ENCODE measurements at places on chromosomes 11 and 22.

DNA sequence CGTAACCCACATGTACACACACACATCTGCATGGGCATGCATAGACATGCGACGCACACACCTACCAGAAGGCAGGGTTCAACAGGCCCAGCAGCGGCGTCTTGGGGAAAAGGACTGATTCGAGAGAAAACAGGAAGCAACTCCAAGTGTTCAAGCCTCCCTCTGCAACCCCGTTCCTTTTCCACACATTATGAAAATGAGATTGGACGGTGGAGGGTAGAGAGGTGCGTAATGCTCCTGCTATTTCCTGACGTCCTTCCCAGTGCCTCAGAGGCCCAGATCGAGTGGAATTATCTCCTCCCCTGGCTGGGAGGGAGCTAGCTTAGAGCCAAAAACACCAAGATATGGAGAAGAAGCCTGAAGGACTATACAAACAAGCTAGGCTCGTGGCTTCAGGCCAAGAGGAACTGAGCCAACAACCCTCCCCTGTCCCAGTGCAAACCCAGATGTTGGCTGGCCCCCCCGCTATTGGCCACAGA is 289.2 kb downstream of the MN1 start:
- DNase-seq = peak; percentile 98

- no peak for DNase-seq
Measured at GRCh38 chr22:39381009-39381755, 18.4 kb upstream of the TAB1 start.

DNA sequence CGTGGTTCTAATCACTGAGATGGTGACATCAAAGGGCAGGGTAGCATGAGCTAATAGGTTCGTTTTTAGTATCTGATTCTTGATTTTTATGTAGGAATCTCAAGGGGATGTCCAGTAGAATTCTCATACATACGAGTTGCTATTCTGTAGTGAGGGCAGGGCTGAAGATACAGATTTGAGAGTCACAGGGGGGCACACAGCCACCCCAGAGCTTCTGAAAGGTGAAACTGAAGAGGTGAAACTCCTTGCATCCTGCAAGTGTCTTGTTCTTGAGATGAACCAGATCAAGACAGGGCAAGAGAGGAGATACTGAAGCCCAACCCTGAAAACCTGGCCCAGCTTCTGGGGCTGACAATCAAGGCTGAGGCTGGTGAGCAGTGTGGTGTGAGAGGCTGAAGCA is 35.6 kb upstream of the TMEM123 start:
- no peak for DNase-seq

- DNase-seq = no peak
Measured at GRCh38 chr22:17922925-17923903, 101.1 kb downstream of the MICAL3 start.

GRCh38 chr11:13009476-13009920 is 382 bp downstream of the RASSF10 start:
- no peak for DNase-seq

- no peak for DNase-seq
Measured at GRCh38 chr11:48088682-48089050, 108.3 kb downstream of the PTPRJ start.

DNA sequence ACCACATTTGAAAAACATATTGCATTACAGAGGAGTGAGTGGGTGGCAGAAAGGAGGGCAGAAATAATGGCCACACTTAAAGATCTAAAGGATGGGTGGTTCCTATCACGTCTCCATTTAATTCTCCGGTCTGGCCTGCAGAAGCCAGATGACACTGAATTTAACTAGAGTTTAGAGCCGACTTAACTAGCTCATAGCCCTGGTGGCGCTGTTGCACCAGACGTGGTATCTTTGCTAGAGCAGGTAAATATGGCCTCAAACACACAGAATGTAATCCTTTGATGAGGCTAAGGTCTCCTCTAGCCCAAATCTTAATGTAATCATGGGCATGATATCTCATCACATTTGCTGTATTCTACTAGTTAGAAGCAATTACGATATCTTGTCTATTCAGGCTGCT is 51.5 kb upstream of the GAL start:
- DNase-seq = peak; percentile 50

DNA sequence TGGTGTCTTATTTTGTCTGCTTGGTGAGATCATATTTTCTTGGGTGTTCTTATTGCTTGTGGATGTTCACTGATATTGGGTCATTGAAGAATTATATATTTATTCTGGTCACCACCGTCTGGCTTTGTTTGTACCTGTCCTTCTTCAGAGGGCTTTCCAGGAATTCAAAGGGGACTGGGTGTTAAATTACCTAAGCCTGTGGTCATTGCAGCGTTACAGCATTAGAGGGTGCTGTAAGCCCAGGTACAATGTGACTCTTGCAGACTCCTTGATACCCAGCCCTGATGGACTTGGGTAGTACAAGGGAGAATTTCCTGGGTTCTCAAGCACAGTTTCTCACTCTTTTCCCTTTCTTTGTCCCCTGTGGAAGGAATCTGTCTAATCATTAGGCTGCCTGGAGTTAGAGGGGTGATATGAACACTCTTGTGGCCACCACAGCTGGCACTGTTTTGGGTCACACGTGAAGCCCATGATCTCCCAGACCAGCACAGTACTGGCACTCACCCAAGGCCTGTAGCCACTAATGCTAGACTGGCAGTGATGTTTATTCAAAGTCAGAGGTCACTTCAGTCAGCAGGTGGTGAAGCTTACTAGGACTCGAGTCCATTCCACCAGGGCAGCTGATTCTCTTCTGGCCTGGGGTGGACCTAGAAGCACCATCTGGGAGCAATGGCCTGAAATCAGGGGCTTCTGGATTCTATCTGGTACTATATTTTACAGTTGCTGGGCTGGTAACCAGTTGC is 56.1 kb upstream of the NARS2 start:
- no peak for DNase-seq

- no peak for DNase-seq
Measured at GRCh38 chr22:35437049-35437448, 37.1 kb downstream of the MCM5 start.

GRCh38 chr22:50548921-50549790 is 3.5 kb downstream of the KLHDC7B start:
- DNase-seq = no peak

DNA sequence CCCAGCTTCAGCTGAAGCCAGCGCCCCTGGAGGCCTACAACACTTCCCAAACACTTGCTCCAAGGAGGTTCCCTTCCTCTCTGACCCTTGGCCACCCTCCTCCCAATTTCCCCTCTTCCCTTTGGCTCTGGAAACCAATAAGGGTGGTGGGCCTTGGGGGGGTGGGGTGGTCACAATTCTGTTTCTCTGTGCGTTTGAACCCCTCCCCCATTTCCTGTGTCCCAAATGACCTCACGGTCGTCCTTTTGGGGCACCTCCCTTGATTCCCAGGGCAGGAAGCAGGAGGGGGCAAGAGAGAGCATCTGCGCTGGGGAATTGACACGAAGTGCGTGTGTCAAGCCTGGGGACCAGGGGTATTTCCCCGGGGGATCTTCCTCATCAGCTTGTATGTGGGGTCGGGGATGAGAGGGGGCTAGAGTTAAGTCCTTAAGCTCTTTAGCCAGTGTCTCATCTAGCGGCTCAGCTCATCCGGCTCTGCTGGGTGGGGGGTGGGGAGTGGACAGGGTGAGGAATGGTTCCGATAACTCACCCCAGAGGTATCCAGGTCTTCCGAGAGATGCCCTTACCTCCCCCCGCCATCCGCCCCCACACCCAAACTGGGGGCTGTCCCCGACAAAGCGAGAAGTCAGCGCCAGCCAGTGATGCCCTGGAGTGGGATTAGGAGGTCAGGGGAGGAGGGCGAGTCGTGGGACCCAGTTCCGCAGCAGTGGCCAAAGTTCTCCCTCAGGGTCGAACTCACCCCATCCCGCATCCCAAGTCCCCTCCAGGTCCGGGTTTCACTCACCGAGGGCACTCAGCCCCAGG is 587 bp downstream of the ESAM start:
- no peak for DNase-seq

DNA sequence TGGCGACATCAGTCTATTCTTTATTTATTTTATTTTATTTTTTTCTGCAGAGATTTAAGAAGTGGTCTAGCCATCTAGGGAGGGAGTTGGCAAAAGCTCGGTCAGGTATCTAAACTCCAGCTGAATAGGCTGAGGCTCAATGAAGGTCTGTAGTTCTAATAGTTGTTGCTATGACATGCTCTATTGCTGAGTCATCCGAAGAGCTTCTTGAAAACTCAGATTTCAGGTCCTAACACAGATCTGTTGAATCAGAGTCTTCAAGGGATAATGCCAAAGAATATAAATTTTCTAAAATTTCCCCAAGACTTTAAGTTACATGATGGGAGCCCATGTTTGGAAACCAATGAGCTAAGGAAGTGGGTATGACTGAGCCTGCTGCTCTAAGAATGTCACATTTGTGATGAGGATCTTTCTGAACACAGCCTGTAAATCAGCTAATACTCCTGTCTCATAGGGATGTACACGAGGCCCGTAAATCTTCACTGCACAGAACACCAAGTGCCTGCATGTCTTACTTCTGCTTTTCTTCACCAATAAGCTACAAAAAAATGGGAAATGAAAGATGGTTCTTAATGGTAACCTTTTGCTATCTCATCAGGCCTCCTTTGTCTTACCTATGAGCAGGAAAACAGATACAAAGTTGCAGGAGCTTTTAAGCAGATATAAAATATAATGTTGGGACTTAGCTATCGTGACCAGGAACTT is 901.4 kb upstream of the API5 start:
- DNase-seq = peak; percentile 59

GRCh38 chr11:11944444-11944843 is 64.0 kb downstream of the DKK3 start:
- no peak for DNase-seq

DNA sequence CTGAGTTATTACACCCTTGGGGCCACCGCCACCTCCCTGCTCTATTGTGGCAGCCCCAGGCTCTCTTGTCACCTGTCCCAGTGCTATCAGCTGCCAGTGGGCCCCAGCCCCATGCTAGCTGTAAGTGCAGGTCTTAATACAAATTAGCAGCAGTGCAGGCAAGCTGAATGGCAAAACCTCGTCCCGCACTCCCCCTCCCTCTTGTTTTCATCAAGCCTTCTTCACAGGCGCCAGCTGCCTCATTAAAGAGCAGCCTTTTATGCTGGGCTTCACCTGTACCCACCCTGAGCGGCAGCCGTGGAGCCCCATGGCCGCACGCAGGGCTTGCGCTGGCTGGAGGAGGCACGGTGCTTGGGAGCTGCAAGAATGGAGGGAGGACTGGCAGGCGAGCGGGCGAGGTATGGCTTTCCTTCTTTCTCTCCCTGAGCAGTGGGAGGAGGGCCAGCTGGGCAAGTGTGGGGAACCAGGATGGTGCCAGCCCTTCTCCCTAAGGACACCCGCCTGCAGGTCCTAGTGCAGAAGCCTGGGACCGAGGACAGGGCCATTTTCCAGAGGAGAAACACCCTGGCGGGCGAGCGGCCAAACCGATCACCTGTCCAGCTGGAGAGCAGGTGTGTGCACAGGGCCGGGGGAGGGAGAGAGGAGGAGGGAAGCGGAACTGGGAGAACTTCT is 70.7 kb downstream of the FLI1 start:
- DNase-seq = no peak
